ENCODE measurements at places on chromosomes 2 and 18. TPM values are rescaled to one million over a fixed set of nuclear protein-coding genes. Genes with fewer than 3 reads are reported as not detected.

The FBLN7 gene
- 0.71 TPM for total RNA-seq

DNA sequence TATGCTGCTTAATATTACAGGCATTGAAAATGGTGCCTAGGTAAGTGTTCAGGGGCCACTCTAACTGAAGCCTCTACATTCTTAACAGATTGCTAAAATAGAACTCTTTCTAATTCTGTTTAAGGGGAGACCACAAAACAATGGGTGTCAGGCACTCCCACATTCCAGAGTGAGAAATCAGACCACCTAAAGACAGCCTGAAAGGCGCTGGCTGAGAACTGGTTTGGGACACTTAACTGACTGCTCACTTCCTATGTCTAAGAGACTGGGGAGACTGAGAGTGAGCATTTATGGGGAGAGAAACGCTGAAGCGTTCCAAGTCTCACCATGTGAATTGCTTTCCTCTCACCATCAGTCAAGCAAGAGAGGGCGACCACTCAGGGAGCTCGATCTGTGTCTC lies 108.8 kb upstream of the ITGB6 start:
- no peaks in the 10 kb centered on the region for H3K27me3 ChIP-seq
- DNase-seq, result no peak
- H3K4me1 ChIP-seq, result no peaks in the 10 kb centered on the region
- no peak overlapping the region for H3K4me3 ChIP-seq
- no peaks in the 10 kb centered on the region for H3K36me3 ChIP-seq

DNA sequence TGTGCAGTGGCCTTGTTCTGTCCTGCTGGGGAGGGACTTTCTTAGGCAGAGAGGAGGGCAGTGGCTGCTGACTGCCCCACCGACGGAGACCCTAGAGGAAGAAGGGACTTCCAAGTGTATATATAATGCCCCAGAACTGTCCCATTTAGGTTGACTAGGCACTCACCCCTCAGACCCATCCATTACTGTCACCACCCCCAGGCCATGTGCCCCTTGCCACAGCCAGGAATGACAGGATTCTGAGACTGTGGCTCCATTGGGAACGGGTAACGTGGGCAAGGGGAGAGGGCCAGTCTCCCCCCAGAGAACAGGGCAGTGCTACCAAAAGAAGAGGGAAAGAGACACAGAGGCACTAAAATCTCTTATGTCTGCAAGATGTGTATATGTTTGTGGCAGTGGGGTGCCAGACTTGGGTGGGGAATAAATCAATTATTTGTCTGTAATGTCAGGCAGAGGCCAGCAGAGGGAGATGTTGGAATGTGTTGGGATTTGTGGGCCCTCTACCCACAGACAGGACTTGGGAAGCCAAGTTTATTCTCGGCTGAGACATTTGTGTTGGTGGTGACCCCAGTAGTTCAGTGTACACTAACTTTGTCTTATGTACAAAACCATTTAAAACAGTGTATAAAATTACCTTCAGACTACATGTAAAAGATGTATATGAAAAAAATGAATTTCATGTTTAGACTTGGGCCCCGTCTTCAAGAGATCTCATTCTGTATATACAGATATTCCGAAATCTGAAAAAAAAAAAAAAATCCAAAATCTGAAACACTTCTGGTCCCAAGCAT lies 24.0 kb upstream of the TMEM37 start:
- peaks cover 5% of the 10 kb centered on the region for H3K4me1 ChIP-seq
- peak; percentile 63 for DNase-seq
- H3K4me3 ChIP-seq, result no peak overlapping the region
- no peak overlapping the region for H3K27ac ChIP-seq

The RTP5 gene
- total RNA-seq, result not detected

DNA sequence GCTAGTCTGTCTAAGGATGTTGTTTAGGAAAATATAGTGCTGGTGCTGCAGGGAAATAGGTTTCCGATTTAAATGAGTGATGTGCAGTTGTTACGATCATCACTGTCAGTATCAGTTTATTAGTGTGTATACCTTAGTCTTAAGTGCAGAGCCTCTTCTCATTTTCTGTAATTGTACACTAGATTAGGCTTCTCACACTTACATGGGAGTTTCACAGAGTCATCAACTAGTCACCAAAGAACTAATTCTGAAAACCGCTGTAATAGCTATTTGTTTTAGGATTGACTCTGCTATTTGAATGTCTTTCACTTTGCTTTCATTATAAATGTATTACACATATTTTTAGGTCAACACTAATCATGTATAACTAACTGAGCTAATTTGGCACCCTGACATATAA lies 99.8 kb upstream of the ZEB2 start:
- no peaks in the 10 kb centered on the region for H3K4me1 ChIP-seq
- no peak for DNase-seq
- H3K27ac ChIP-seq, result no peak overlapping the region
- no peak overlapping the region for H3K4me3 ChIP-seq
- no peaks in the 10 kb centered on the region for H3K27me3 ChIP-seq

DNA sequence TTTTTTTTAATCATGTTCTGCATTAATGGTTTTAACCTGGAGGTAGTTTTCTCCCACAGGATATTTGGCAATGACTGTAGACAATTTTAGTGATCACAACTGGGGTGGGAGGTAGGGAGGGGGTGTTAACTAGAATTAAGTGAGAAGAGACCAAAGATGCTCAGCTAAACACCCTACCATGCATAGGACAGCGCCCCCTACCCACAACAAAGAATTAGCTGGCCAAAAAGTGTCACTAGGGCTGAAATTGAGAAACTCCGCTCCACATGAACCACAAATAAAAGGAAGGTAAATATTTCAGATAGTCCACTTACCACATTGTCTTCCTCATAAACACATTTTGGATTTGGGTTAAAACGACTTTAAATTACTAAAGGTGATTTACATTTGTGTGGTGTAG lies 942.6 kb downstream of the SUCLG1 start:
- no peaks in the 10 kb centered on the region for H3K27me3 ChIP-seq
- no peak overlapping the region for H3K27ac ChIP-seq
- H3K4me1 ChIP-seq, result no peaks in the 10 kb centered on the region
- H3K4me3 ChIP-seq, result no peak overlapping the region
- H3K36me3 ChIP-seq, result no peaks in the 10 kb centered on the region

DNA sequence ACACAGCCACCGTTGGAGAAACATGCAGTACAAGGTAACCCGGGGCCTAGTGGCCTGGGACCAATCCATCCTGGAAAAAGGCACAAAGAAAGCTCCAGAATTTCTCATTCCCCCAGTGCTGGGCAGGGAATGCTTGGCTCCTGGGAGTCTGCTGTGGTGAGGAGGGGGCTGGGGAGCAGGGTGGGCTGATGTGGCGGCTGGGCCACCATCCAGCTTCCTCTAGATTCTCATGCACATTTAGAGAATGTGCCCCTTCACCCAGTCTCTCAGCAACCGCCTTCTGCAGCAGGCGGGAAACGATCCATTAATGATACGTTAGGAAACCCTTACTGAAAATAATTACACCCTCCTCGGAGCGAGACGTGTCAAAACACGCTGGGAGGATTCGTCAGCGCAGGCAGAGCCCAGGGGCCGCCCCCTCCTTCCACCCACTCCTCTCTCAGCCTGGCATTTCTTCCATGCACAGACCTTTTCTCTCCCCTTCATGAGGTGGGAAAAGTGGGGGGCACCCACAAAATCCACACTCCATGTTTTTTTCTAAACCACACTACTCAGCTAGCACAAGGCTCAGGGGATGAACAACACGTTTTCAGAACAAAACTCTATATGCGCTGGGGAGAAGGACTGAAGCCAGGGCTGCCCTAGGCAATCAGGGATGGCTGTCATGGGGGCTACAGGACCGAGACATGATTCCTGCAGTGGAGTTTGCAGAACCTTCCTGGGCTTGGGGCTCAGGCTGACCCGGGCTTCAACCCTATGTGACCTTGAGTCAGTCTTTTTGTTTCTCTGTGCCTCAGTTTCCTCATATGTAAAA lies 56.1 kb upstream of the SMAD7 start:
- no peaks in the 10 kb centered on the region for H3K4me1 ChIP-seq
- no peaks in the 10 kb centered on the region for H3K36me3 ChIP-seq
- H3K27me3 ChIP-seq, result no peaks in the 10 kb centered on the region

DNA sequence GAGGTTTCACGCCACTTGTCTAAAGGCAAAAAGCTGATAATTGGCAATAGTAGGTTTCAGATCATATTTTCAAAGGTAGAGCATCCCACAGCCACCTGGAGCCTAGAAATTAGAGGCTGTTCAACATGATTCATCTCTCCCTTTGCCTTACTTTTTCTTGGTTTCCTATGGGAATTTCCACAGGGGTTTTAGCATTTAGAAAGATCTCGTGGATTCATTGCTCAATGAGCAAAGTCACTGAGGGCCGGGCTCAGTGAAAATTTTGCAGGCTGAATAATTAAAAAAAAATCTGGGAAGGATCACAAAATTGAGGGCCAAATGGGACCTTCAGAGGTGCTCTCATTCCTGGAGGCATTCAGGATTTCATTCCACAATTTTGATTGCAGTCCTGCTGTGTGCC lies 137.1 kb downstream of the VAPA start:
- H3K27me3 ChIP-seq, result no peaks in the 10 kb centered on the region
- no peaks in the 10 kb centered on the region for H3K36me3 ChIP-seq
- no peak overlapping the region for H3K4me3 ChIP-seq
- no peak overlapping the region for H3K27ac ChIP-seq
- no peak for DNase-seq

- peaks cover 6% of the 10 kb centered on the region for H3K4me1 ChIP-seq
- no peak overlapping the region for H3K27ac ChIP-seq
- no peak overlapping the region for H3K4me3 ChIP-seq
- DNase-seq, result no peak
- H3K36me3 ChIP-seq, result no peaks in the 10 kb centered on the region
These were observed 42.7 kb upstream of the ACTR3 start for GRCh38 chr2:113847144-113847543.

GRCh38 chr2:120744817-120745216 lies 9.1 kb downstream of the GLI2 start:
- no peaks in the 10 kb centered on the region for H3K4me1 ChIP-seq
- H3K4me3 ChIP-seq, result no peak overlapping the region
- no peak for DNase-seq
- H3K27ac ChIP-seq, result no peak overlapping the region

- no peaks in the 10 kb centered on the region for H3K27me3 ChIP-seq
- no peaks in the 10 kb centered on the region for H3K4me1 ChIP-seq
- H3K36me3 ChIP-seq, result no peaks in the 10 kb centered on the region
- H3K4me3 ChIP-seq, result no peak overlapping the region
These were observed 396.8 kb downstream of the NCKAP5 start for GRCh38 chr2:133171393-133172004.

DNA sequence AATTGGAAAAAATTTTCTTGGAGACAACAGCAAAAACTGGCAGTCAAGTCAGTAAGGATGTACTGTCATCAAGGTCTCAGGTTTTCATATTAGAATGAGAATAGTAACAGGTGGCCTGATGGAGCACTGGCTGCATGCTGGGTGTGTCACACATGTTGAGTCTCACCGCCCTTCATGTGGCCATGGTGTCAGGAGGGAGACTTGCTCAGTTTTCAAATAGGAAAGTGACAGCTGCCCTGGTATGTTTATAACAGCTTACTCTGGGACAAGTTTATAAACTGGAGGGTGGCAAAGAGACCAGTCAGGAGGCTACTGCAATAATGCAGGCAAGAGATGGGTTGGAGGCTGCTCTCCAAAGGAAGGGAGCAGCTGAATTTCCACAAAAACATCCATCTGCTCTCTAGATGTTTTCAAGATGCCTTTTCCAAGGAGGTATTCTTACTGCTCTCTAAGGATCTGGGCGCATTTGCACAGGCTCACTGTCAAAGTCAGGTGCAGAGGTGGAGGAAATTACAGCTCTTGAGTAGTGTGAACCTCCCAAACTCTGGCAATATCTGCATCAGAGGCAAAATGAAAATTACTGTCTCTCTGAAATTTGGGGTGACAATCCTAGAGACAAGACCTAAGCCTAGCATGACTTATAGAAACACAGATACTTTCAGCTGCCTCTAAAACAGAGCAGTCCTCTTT lies 321.9 kb upstream of the RAB12 start:
- DNase-seq, result peak; percentile 43
- H3K4me1 ChIP-seq, result peaks cover 27% of the 10 kb centered on the region
- H3K4me3 ChIP-seq, result no peak overlapping the region
- no peaks in the 10 kb centered on the region for H3K36me3 ChIP-seq

The TIA1 gene
- total RNA-seq, result 41.5 TPM

- peaks cover 28% of the 10 kb centered on the region for H3K4me1 ChIP-seq
- no peak for DNase-seq
- peak overlapping the region; percentile 95 for H3K27ac ChIP-seq
These were observed 33.4 kb downstream of the ZFP36L2 start for GRCh38 chr2:43192744-43193651.

The ASB18 gene
- total RNA-seq, result not detected

The OSBPL1A gene
- 10.9 TPM for total RNA-seq

GRCh38 chr18:46641917-46642316 lies 15.1 kb downstream of the LOXHD1 start:
- H3K4me1 ChIP-seq, result no peaks in the 10 kb centered on the region
- no peaks in the 10 kb centered on the region for H3K36me3 ChIP-seq
- no peak overlapping the region for H3K27ac ChIP-seq
- H3K4me3 ChIP-seq, result no peak overlapping the region
- H3K27me3 ChIP-seq, result no peaks in the 10 kb centered on the region
- no peak for DNase-seq

The NCKAP5 gene
- total RNA-seq, result 1.3 TPM

The GALR1 gene
- 0.05 TPM for total RNA-seq

- DNase-seq, result no peak
- H3K36me3 ChIP-seq, result no peaks in the 10 kb centered on the region
- H3K4me1 ChIP-seq, result peaks cover 39% of the 10 kb centered on the region
- no peak overlapping the region for H3K4me3 ChIP-seq
- no peaks in the 10 kb centered on the region for H3K27me3 ChIP-seq
- peak overlapping the region; percentile 76 for H3K27ac ChIP-seq
These were observed 73.2 kb downstream of the IL1R2 start for GRCh38 chr2:102064679-102065674.

The KLHL41 gene
- 1.1 TPM for total RNA-seq

- H3K36me3 ChIP-seq, result no peaks in the 10 kb centered on the region
- no peak overlapping the region for H3K4me3 ChIP-seq
- no peak for DNase-seq
- H3K27ac ChIP-seq, result no peak overlapping the region
- H3K4me1 ChIP-seq, result no peaks in the 10 kb centered on the region
- H3K27me3 ChIP-seq, result no peaks in the 10 kb centered on the region
These were observed 232.2 kb downstream of the THSD7B start for GRCh38 chr2:136997557-136997956.

- H3K27ac ChIP-seq, result no peak overlapping the region
- H3K27me3 ChIP-seq, result no peaks in the 10 kb centered on the region
- DNase-seq, result no peak
- H3K36me3 ChIP-seq, result no peaks in the 10 kb centered on the region
- no peaks in the 10 kb centered on the region for H3K4me1 ChIP-seq
These were observed 194.8 kb downstream of the CD226 start for GRCh38 chr18:69752737-69753380.
